Erythroblast (primary cell): ENCODE measurements at places on chromosomes 1 and 21.

DNA sequence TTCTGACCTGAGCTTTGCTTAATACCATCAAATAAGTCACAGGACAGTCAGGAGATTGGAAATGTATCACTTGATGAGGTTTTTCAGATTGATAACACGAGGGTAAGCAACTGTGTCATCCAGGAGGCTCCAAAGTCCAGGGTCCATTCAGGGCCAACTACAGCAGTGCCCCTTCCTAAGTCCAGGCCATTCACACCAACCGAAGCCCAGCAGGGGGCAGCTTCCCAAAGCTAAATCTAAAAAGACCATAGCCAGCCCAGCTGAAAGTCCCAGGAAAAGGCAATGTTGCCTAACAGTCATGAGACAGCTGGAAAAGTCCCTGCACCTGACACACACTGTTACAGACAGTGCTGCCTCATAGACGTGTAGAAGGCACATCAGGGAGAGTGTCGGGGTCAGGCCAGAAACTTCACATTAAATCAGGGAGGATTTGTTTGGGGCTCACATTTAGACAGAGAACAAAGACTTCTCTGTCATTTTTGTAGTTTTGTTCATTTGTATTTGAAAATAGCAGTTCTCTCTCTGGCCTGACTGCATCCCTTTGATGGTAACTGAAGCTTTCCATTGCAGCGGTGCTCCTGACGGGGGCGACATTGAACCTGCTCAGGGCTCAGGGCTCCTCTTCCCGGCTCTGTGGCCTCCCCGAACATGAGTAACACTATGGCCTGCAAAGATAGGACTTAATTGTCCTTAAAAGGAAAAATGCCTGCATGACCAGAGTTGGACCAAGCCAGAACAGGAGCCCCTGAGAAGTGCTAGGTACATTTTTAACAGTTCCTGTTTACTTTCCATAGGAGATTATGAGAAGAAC, 200.4 kb downstream of the NRIP1 start:
- peak; percentile 58 for DNase-seq

DNA sequence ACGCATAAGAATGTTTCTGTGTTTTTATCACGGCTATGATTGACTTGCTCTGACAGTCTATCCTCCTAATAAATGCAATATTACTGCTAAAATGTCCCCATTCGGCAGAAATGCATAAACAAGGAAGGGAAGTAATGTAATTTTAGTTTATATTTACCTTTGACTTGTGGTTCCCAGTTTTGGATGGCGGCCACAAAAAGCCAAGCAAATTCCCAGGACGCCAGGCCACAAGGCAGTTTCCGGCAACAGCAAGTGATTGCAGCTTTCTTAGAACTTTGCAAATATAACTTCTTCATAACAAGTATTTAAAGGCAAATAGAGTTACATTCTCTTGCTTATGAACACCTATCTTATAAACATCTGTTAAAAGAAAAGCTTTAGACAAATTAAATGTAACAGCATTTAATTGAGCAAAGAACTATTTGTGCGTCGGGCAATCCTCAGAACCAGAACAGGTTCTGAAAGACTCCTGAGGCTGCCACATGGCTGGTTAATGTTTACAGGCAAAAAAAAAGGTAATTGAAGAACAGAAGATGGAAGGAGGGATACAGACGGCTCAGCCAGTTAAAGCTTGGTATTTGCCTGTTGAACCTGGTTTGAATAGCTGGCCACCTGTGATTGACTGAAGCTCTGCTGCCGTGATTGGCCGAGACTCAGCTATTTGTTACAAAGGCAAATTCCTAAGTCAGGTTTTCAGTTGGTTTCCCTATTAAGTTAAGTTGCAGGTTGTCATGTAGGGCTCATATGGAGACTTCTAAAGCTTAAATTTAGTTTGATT, 80.8 kb downstream of the C21orf91 start:
- DNase-seq, result no peak

DNA sequence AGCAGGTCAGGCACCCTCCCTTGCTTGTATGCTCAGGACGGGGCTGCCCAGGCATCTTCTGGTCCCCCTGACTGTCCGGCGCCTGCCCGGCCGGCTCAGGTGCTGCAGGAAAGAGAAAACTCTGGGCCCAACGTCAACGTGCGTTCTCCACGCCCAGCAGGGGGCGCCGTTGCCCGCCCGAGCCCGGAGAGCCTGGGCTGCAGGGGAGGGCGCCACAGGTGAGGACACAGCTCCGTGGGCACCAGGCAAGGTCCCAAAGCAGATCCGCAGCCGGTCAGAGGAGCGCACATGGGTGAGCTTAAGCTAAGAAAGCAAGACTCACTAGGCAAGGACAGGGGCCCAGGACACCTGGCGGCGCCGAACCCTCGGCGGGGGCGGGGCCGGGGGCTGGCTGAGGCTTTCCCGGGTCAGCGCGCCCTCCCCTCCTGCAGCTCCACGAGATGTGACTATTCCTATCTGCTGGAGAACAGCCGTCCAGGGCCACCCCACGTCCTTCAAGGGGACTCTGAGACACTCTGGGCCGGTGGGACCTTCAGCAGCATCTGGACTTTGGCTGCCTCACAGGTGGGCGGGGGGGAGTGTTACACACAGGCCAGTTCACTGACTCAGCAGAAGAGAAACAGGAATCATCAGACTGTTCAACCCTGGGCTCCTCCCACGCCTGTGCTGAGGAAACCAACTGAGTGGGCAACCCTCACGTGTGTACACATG, 29.3 kb downstream of the KRTAP10-1 start:
- DNase-seq, result peak; percentile 77

DNA sequence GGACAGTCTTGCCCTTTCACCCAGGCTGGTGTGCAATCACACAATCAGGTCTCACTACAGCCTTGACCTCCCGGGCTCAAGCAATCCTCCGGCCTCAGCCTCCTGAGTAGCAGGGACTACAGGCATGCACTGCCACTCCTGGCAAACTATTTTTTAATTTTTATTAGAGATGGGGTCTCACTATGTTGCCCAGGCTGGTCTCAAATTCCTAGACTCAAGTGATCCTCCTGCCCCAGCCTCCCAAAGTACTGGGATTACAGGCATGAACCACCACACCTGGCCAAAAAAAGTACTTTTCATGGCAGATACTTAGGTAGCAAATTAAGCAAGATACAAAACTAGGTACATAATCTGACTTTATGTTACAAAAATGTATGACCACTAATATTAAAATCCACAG, 8.3 kb downstream of the EIF4G3 start:
- DNase-seq, result no peak

DNA sequence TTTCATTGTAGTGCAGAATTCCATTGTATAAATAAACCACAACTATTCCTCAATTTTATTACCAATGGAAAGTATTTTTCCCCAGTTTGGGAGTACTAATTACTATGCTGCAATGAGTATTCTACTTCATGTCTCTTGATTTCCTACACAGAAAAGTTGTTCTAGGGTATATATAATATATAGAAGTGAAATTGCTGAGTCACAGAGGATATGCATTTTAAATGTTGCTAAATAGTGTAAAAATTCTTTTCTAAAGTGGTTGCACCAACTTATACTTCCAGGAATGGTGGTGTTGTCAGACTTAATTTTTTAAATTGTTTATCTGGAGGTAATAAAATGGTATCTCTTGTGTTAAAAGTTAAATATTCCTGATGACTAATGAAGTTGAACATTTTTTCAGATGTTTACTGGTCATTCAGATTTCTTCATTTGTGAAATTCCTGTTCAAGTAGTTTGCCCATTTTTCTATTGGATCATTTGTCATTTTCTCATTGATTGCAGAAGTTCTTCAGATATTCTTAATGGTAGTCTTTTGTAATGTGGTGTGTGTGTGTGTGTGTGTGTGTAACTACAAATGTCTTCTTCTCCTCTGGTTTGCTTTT, 19.1 kb upstream of the MYOG start:
- no peak for DNase-seq

- DNase-seq, result no peak
These were observed 1729.9 kb downstream of the NCAM2 start for GRCh38 chr21:22728091-22728490.

DNA sequence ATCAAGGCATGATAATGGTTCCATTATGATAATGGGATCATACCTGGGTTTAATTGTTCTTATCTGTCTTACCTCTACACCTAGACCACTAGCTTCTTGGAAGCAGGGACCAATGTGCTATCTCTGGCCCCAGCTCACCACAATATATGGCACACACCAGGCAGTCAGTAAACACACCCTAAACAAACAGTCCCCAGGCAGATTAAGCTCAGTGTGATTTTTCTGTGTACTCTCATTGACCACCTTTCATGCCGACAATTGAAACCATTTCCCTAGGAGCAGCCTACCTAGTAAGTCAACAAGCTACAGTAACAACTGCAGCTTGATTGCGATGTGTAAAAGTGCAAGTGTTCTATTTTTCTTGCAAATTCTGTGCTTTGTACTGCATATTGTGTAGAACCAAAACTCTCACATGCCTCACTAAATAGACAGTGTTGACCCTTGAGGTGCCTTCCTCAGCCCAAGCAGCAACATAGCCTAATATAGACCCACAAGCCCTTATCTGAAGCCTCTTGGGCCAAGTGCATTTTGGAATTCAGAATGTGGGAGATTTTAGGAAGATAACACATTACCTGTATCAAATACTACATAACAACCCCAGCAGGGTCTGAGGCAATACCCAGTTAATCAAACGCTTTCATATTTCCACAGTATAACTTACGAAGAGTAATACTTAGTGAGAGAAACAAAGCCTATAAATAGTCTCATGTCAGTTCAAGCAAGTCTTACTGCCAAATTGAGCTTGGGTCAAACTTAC, 32.0 kb downstream of the INPP5B start:
- peak; percentile 9 for DNase-seq

- no peak for DNase-seq
These were observed 197.9 kb downstream of the NCAM2 start for GRCh38 chr21:21196087-21196486.

- no peak for DNase-seq
These were observed 130.5 kb downstream of the RWDD3 start for GRCh38 chr1:95364546-95364945.

DNA sequence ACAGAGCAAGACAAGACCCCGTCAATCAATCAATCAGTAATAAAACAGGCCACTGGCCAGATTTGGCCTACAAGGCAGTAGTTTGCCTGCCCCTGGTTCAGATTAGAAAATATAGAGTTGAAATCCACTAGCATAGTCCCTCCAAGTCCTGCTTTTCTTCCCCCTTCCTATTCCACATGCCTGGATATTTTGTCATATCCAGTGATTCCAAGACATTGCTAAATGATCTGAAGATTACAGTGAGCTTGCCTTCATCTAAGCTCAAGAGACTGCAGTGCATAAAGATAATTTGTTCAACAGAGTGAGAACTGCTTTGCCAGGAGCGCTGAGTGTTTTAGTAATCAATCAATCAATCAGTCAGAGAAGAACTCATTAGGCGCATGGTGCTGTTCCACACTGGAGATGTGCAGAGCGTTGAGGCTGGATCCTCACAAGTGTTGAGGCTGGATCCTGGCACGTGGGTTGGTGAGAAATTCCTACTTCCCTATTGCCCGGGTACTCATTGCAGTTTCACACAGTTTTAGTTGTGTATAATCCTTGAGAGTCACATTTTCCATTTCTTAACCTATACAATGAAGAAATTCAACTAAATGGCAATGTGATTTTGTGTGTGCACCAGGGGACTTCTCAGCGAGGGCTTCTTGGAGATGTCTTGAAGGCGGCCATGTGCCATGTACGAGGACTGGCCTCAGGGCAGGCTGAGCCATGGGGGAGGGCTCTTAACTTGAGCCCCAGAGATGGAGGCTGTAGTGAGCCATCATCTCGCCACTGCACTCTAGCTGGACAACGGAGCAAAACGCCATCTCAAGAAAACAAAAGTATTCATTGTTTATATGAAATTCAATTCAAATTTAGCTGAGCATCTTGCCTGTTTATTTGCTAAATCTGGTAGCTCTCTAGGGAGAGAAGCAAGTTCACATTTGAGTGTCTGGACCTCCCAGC, 76.3 kb downstream of the TOMM20 start:
- no peak for DNase-seq

- no peak for DNase-seq
These were observed 72.7 kb upstream of the CNIH3 start for GRCh38 chr1:224543453-224543852.

DNA sequence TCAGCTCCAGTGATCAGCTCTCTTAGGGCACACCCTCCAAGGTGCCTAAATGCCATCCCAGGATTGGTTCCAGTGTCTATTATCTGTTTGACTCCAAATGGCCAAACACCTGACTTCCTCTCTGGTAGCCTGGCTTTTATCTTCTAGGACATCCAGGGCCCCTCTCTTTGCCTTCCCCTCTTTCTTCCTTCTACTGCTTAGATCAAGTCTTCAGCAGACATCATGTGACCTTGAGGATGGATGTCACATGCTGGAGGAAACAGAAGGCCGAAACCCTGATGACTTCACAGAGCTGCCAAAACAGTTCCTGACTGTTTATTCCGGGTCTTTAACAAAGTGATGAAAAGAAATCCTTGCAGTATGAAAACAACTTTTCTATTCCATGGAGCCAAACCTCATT, 24.4 kb upstream of the WDR26 start:
- DNase-seq, result peak; percentile 46

- no peak for DNase-seq
These were observed 397.9 kb downstream of the BRINP2 start for GRCh38 chr1:177568622-177569021.

DNA sequence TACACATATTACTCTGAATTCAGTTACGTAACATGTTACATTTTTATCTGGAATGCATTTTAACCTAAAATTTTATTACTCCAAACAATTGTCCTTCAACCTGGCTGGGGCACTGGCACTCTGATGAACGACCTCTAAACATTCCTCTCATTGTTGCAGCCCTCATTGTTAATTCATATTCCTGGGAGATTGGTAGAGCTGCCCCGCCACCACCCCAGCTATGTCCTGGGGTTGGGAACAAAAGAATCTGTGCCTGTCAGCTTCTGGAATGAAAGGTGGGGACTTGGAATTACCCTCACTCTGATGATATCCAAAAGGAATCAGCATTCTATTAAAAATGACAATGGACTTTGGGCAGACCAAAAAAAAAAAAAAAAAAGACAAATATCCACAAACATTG, 38.0 kb upstream of the DESI2 start:
- no peak for DNase-seq

- DNase-seq, result no peak
These were observed 101.7 kb downstream of the NR5A2 start for GRCh38 chr1:200128944-200129879.

GRCh38 chr21:34642211-34643075, 26.4 kb upstream of the CLIC6 start:
- DNase-seq, result no peak

- no peak for DNase-seq
These were observed 26.7 kb downstream of the CDC7 start for GRCh38 chr1:91527266-91527765.
